ENCODE measurements at places on chromosomes 1 and 21.

- no peak for DNase-seq
Observed at GRCh38 chr1:225749706-225750105, 27.9 kb upstream of the SRP9 start.

- no peak for DNase-seq
Observed at GRCh38 chr1:219060798-219061197, 112.9 kb upstream of the LYPLAL1 start.

- no peak for DNase-seq
Observed at GRCh38 chr1:18341291-18342069, 139.2 kb upstream of the KLHDC7A start.

GRCh38 chr1:91226741-91227140 is 177.9 kb downstream of the HFM1 start:
- no peak for DNase-seq

- DNase-seq, result no peak
Observed at GRCh38 chr1:53637511-53638359, 101.2 kb downstream of the GLIS1 start.

GRCh38 chr1:91919962-91920361 is 29.2 kb upstream of the BRDT start:
- no peak for DNase-seq

DNA sequence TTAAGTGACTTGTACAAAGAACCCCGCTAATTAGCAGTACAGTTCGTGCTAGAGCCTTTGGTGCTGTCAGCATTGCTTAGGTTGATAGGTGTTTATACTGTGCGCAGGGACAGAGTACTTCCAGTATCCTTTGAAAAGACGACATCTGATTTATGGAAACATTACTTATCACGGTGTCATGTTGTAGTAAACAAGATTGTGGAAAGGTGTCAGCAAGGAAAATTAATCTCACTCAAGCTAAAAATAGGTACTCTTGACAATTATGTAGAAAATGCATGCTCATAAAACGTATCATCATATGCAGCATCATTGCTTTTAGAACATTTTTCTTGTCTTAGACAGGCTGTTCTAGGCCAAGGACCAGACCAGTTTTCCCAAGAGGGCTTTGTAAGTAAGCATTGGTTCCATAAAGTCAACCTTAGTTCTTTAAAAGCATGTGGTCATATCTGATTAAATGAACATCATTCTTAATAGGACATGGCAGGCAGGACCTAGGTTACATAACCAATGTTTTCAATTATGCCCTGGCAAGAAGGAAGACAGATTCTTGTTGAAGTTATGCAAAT is 33.0 kb downstream of the SH3BGR start:
- DNase-seq, result no peak

- DNase-seq, result no peak
Observed at GRCh38 chr1:95216292-95216990, 17.6 kb upstream of the RWDD3 start.

Measured in amygdala (tissue), 56 donors.